ENCODE measurements at places on chromosomes 3 and 15.
A peak's percentile ranks its signal among the peaks of the same experiment; 100 is the strongest.

DNA sequence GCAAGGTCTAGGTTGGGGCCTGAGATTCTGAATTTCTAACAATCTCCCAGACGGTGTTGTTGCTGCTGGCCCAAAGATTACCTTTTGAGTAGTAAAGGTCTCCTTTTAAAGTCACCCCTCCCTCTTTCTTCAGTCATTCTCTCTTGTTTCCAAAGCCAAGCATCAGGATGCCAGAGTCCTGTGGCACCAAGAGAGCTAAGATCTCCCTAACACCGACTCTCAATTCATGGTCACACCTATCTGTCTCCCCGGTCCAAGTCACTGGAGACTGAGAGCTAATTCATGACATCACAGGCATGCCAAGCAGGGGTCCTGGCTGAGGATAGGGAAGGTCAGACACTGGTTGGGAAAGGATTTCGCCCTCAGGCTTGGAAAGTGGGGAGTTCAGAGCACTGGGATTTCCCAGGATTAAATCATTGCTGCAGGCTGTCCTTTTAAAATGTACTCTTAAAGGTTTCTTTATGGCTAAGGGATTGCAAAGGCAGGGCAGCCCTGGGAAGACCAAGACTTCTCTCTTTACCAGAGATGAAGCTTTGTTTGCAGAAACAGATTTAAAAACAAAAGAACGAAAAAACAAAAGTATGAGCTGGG is 7.3 kb downstream of the SHOX2 start:
- DNase-seq, result no peak

DNA sequence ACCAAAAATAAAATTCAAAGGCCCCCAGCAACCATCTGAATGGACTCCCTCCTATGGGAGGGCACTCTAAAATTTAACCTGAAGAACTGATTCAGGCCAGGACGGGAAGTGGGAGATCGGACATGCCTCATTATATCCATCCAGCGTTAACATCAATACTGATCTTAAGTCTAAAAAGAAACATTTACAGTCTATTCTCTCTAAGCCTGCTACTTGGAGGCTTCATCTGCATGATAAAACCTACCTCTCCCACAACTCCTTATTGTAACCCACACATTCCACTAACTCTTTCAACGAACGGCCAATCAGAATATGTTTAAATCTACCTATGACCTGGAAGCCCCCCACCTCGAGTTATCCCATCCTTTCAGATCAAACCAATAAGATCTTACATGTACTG is 68.4 kb downstream of the HERC1 start:
- DNase-seq, result no peak

DNA sequence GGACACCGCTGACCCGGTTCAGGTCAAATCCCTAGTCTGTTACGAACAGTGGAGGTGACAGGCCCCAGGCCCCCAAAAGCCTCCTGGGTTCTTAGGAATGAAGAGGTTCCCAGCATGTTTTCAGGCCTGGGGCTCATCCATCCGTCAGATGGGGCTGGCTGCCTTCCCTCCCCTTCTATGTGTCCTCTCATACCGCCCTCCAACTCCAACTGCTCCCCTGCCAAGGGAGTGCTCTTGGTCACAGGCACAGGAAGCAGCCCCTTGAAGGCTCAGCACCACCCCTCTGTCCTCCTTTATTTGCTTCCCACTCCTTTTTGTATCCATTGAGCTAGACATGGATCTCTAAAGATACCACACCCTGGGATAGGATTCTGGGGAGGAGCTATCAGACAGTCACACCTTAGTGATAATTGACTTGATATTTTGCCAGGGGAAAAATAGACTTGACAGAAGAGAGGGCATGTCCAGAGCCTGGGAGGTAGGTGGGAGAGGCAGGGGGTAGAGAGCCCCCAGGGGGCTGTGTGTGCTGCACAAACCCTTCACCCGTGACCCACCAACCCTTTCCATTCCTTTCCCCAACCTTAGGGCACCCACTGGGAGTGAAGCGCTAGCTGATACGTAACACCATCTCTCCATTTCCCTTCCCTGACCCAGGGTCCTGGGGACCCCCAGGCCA is 10.7 kb upstream of the CSPG4 start:
- no peak for DNase-seq

- no peak for DNase-seq
These were observed 12.7 kb upstream of the SLC6A6 start for GRCh38 chr3:14389716-14390115.

DNA sequence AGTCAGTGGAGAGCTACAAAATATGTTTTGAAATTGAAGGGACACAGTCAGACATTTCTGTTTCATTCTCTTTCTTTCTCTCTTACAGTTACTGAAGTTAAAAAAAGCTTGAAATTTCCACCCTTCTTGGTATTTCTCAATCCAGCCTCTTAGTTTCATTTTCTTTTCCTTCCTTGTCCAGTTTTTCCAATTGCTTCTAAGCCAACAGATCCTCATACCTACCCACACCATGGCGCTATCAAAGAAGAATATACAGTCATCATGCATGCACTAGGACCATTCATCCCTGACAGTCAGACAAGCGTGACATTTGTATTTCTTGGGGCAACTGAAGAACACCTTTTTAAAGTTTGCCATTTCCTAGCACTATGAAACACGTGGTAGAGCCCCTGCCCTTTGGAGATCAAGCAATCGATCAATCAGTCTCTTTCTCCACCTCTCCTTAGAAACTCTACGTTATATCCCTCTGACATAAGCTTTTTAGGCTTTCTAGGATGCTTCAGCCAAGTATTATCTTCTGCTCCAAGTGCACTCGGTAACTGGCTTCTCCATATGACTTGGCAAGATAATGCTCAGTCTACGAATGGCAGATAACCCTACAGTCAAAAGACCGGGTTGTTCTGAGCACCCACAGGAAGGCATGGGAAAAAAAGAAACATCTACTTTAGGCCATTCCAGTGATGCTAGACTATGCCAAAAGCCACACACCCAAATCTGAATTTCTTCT is 65.4 kb downstream of the FBN1 start:
- DNase-seq, result no peak

- no peak for DNase-seq
These were observed 109.1 kb downstream of the OPA1 start for GRCh38 chr3:193701953-193702635.

- peak; percentile 6 for DNase-seq
These were observed 23.4 kb upstream of the SLC2A2 start for GRCh38 chr3:171049861-171050444.

DNA sequence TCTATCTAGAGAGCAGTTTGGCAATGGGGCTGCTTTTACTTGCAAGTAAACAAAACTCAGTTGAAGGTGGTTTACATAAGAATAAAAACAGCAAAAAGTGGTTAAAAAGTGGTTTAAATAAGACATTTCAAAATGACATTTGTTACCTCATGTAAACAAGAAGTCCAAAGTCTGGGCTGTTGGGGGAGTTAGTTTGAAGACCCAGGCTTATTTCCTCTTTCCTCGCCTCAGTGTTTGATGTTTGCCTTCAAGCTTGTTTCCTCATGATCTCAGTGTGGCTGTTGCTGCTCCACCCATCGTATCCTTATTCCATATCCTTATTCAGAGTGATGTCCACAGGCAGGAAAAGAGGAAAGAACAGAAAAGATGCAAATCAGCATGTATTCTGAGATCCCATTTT is 15.2 kb downstream of the CGNL1 start:
- DNase-seq, result no peak

GRCh38 chr3:40615918-40616819 is 91.4 kb downstream of the ZNF621 start:
- no peak for DNase-seq

DNA sequence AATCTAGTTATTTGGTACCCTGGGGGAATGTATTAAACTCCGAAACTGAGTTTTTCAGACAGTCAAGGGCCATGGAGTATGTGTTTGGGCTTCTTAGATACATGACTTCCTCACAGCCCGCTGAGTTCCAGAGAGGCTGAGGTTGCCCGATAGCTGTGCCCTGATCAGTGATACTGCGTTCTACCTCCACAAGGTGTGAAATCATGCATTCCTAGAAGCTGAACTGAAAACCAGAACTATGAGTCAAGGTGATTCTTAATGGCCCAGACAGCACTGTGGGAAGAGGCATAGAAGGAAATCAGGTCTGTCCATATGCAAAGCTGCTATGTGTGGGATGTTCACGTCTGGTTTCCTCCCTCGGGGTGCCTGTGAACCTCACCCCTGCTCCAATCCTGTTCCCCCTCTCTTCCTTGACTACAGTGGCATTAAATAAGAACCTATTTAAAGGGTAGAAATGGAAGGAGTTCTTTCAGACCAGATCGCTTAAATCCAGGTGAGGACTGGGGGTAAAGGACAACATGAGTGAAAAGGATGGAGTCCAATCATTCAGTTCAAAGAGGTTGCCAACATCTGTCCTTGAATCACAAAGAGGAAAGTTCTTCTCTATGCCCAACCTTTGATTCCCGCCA is 74.3 kb downstream of the MYO1E start:
- peak; percentile 27 for DNase-seq

DNA sequence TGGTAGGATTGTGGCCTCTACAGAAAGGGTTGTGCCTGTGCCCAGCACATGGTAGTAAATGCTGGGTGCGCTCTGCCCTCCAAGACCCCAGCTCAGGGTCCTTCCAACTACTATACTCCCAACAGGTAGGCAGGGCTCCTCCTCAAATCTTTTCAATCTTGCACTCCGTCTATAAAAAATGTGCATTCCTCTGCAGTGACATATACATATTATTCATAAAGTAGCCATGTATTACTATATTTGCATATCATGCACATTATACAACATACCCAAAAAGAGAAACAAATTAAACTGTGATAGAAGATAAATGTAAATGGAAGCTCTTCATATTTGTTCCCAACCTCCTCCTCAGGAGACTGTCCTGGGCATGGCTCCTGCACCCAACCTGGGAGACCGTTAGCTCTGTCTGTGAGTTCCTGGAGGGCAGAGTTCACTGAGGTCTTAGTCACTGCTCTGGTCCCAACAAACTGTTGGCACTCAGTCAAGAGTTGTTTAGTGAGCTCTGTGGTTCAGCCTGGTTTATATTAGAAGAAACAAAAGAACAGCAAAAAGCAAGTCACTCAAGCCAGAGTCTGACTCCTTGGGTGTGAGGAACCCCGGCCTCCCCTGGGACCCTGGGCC is 47.7 kb upstream of the GRIP2 start:
- no peak for DNase-seq

- no peak for DNase-seq
These were observed 3.9 kb downstream of the CLDND1 start for GRCh38 chr3:98518816-98519215.

DNA sequence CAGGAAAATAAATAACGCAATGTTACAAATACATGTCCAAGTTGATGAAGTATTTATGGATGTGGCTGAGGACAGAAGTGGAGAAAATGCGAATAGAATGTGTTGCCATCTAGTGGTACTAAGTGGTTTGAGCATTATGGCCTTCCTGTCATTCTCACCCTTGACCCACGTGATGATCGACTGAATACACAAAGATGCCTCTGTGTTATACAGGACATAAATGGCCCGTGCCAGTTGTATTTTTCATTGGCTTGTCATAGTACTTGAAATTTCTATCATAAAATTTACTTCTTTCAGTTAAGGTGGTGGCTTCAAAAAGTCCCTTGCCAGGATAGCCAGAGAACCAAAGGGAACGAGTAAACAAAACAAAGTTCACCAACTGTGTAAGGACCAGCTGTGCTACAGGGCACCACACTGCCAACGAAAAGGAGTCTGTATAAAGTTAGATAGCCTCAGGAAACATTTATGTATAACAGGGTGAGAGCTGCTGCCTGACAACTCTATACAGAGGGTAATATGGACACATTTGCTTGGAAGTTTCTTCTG is 103.7 kb downstream of the MYH15 start:
- DNase-seq, result peak; percentile 19

DNA sequence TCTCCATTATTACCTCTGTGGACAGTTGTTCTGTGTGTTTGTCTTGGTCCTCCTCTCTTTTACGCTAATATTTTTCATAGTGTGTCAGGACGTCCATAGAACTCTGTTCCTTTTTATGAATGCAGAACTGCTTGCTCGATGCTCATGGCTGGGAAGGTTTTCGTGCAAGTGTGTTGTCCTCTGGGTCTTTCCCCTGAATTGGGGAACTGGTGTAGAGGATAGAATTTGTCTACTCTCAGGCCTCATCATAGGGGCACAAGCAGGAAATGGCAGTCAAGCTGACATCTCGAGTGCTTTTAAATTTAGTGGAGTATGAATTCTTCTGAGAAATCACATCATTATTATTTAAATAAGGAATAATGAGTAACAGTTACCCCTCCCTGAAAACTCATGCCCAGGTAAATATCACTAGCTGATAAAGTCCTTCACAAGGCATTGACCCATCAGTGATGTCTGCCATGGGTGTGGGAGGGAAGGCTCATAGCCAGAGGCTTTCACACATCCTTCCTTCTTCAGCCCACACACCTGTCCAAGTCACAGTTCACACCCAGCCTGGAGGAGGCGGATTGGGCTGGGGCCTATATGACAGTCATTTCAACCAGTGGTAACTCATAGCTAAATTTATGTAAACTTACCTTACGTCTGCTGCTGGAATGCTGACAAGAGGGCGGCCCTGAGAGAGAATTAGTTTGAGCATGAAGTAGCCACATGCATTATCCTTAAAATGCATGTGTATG is 226.1 kb downstream of the PLCL2 start:
- DNase-seq, result no peak

DNA sequence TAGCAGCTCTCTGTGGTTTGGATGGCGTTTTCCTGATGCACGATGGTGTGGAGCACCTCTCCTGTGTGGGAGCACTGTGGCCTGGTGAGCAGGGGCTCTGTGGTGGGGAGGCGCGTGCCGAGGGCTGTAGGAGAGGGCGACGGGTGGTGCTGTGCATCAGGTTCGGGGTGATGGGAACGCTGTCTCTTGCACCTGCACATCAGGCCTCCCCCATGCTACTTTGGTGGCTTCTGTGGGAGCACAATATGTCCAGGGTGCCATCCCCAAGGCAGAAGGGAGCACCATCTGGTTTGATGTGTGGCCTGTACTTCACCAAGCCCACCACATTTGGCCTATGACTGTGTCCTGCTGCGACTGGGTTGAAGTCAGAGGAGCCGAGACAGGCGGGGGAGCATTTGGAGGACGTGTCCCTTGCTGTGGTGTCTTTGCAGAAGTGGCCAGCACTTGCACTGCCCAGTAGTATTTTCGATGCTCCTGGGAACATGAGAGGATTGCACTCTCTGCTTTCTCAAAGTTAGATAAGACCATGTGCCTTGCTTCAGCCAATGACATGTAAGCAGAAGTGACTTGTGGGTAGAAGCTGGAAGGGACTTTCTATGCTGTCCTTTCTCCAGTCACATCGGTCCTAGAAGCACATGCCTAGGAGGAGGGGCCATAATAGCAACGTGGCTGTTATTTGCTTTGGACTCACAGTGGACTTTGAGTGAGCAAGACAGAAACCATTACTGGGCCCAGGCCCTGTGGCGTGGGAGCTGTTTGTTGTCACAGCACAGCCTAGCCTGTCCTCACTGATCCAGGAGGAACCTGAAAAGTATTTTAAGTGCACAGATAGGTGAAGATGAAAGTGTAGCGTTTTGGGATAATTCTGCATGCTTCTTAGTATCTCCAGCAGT is 72.1 kb downstream of the APBA2 start:
- DNase-seq, result no peak

GRCh38 chr3:23405081-23405480 is 202.0 kb downstream of the UBE2E2 start:
- DNase-seq, result no peak

- DNase-seq, result no peak
These were observed 462.7 kb upstream of the ATP11B start for GRCh38 chr3:182330646-182331045.

- no peak for DNase-seq
These were observed 23.2 kb downstream of the LIPC start for GRCh38 chr15:58454950-58455401.

GRCh38 chr15:53193149-53193548 is 403.0 kb upstream of the ONECUT1 start:
- DNase-seq, result no peak

GRCh38 chr15:66909381-66909890 is 156.0 kb upstream of the SMAD3 start:
- no peak for DNase-seq
